Fibroblast of skin of left biceps (primary cell): ENCODE measurements at places on chromosomes 12 and 14.

GRCh38 chr14:21317398-21317797, 37.5 kb downstream of the RPGRIP1 start:
- DNase-seq: no peak

- DNase-seq: no peak
Observed at GRCh38 chr12:14576896-14577295, 9.2 kb upstream of the PLBD1 start.

DNA sequence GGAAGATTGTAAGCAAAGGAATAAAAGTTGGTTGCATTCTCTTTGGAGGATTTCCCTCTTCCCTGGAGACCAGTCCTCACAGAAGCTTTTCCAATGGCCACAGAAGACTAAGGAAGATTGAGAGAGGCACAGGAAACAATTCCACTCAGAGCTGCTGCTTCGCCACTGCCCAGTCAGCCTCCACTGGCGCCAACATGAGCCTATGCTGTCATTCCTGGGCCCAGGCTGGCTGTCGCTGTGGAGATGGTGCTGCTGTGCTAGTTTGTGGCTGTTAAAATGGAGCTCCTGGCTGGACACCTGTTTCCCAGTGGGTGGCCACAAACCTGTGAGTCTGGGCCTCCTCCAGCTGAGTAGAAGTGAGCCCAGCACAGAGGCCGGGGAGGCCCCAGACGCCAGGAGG, 6.6 kb downstream of the P2RX7 start:
- DNase-seq: no peak

DNA sequence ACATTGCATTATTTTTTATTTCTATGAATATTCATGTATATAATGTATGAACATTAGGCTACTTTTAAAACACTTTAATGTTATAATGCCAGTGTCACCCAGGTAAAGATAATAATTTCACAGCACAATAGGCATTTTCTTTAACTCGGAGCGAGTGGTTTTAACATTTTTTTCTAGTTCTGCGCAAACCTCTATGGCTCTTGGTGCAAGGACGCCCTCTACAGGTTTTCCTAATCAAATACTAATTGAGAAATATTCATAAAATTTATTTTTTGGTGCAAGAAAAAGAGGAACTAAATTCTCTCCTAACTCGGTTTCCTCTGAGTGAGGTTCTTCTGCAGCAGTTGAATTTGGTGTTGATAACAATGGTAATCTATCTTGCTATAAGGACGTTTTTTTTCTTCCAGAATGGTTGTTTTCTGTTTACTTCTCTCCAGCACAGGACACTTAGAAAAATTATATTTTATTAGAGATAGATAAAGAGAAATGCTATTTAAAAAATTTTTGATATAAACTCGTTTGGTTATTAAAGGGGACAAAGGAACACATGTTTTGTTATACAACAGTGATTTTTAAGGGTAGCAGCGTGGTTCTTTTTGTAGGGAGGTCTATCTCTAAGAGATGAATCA, 2.4 kb upstream of the WIF1 start:
- no peak for DNase-seq

DNA sequence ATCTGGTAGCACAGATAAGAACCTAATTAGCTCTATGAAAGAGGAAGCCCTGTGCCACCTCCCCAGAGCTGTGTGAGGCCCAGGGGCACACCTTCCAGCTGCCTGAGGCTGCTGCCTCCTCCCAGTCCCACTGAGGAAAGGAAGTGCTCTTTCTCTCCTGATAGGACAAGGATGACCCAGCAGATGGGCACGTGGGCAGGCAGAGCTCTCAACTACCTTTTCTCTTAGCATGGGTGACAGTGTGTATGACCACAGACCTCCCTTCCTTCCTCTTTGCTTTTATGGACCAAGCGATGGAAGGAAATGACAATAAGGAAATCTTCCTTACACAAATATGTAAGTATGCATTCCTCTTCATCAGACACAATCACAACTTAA, 127.6 kb upstream of the AMIGO2 start:
- no peak for DNase-seq

DNA sequence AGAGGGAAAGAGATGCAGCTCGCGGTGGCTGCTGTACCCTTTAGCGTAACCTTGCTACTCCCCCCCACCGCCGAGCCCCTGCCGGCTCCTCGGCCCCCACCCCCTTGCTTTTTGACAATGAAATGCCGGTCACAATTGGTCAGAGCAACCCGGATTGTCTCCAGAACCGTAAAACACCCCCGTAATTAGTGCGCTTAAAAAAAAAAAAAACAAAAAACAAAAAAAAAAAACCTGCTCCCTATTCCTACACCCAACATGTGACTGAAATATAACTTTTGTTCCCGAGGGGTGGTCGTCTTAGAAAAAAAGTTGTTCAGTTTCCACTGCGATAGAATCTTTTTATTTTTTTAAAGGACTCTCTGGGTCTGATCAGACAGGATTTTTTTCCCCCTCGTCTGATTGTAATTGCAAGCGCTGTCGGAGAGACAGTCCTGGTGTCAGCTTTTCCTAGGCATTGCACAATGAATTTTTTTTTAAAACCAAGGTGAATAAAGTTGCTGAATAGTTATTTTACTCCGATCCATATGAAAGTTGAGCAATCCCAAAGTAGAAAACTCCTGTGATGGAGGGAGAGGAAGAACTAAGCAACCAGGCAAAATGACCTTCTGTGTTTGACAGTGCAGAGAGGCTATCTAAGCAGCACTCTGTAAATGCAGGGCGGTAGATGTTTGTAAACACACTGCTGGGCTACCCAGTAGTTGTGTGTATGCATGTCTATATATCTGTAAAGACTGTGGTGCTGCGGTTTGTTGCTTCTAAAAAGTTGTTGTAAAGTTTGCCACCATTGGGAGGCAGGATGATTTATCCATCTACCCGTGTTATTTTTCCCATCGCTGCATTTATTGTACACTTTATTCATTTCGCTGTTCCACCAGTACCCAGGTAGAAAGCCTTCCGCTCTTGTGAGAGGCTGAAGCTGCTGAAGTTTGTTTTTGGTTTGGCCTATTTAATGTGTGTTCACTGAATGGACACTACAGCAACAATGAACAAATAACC, 1.1 kb downstream of the ETV6 start:
- DNase-seq: no peak

GRCh38 chr12:72677139-72677538, 405.0 kb downstream of the TRHDE start:
- DNase-seq: no peak

GRCh38 chr14:22084393-22085281, 411.0 kb upstream of the OR4E1 start:
- DNase-seq: no peak

- DNase-seq: peak; percentile 15
Observed at GRCh38 chr12:45615268-45615667, 114.2 kb upstream of the ARID2 start.

- no peak for DNase-seq
Observed at GRCh38 chr12:104694711-104695110, 238.0 kb downstream of the CHST11 start.

DNA sequence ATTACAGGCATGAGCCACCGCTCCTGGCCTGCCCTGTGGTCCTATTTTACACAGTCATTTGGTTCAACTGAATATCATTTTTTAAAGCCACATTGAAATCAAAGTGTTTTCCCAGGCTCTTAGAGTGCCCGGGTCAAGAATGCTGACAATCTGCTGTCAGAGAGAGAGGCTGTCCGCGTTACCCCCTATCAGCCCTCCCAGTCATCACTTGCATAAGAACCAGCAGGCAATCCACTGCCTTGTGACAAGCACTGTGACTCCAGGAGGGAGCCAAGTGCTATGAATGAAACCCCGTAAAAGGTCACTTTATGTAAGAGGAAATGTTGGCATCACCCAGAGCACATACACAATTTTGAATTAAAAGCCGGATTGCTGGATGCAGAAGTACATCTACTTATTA, 13.5 kb downstream of the PHLDA1 start:
- no peak for DNase-seq

DNA sequence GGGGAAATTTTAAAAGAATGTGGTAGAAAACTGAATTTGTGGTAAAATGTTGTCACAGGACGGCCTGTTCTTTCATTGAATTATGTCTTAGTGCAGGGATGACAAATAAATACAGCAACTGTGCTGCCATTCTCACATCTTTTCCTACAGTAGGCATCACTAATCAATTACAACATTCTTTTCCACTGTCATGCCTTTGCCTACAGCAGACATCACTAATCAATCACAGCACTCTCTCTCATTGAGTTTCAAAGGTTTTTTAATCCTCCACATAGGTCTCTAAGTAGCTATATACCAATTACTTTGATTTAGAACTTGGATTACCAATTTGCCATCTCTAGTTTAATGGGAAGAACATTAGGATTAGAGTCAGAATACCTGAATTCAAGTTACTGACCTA, 30.1 kb downstream of the NTF3 start:
- no peak for DNase-seq

- no peak for DNase-seq
Observed at GRCh38 chr12:93573552-93574223, 1.2 kb downstream of the SOCS2 start.

GRCh38 chr12:51662728-51663154, 71.7 kb downstream of the SCN8A start:
- DNase-seq: no peak

- no peak for DNase-seq
Observed at GRCh38 chr12:120762086-120762485, 36.5 kb downstream of the ACADS start.

GRCh38 chr12:24073170-24073810, 123.8 kb upstream of the SOX5 start:
- no peak for DNase-seq

DNA sequence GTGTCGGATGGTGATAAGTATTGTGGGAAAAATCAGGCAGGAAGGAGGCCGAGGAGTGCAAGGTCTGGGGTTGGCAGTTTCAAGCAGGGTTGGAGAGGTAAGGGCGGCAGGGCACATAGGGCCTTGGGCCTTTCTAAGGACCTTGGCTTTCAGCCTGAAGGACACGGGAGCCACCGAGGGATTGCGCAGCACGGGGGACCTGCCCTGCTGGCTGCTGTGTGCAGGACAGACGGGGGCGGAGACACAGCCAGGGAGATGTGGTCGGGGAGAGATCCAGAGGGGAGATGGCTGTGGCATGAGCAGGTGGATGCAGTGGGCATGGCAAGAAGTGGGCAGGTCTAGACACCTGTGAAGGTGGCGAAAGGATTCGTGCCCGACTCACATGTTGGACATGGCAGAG, 14.7 kb downstream of the OTUB2 start:
- no peak for DNase-seq

- no peak for DNase-seq
Observed at GRCh38 chr14:63848890-63849289, 3.9 kb upstream of the SYNE2 start.

- no peak for DNase-seq
Observed at GRCh38 chr12:123134271-123134671, 16.6 kb downstream of the PITPNM2 start.

DNA sequence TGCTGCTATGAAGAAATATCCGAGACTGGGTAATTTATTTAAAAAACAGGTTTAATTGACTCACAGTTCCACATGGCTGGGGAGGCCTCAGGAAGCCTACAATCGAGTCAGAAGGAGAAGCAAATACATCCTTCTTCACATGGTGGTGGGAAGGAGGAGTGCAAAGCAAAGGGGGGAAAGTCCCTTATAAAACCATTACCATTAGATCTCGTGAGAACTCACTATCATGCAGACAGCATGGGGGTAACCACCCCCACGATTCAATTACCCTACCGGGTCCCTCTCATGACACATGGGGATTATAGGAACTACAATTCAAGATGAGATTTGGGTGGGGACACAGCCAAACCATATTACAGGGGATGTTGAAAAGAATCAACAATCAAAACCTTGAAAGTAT, 74.9 kb downstream of the PPM1H start:
- no peak for DNase-seq

GRCh38 chr12:75135026-75135425, 74.6 kb downstream of the KCNC2 start:
- DNase-seq: no peak

GRCh38 chr12:66823857-66824570, 145.1 kb upstream of the GRIP1 start:
- no peak for DNase-seq

GRCh38 chr12:110543252-110543959, 39.7 kb downstream of the PPTC7 start:
- DNase-seq: no peak

GRCh38 chr12:93521225-93522080, 51.0 kb upstream of the SOCS2 start:
- DNase-seq: no peak

DNA sequence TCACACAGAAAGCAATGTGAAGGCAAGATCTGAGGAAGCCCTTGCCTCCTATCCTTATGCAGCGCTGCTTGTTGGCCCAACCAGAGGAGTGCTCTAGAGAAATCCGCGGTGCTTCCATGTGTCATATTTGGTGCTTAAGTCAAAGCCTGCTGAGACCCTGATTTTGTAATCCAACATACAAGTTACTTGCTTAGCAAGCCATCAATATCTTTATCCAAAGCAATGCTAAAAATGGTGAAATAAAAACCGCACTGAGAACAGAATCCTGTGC, 250.0 kb downstream of the MED13L start:
- no peak for DNase-seq
